ENCODE measurements at places on chromosomes 3 and 15.

DNA sequence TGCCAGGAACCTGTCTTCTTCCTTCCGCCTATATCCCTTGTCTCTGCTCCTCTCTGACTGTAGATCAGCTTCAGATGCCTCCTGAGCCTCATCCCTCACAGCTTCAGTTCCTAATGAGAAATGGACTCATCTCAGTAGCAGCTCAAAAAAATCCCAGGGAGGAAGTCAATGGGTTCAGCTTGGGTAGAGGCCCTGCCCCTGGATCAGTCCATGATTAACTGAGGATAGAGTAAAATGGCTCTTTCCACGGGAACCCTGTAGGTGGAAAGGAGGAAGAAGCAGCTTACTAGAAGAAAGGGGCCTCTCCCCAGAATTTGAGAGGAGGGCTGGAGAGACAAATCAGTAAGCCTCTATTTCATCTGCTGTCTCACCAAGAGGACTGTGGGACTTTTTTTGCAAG, 26.9 kb upstream of the HCN4 start:
- no peak for DNase-seq

DNA sequence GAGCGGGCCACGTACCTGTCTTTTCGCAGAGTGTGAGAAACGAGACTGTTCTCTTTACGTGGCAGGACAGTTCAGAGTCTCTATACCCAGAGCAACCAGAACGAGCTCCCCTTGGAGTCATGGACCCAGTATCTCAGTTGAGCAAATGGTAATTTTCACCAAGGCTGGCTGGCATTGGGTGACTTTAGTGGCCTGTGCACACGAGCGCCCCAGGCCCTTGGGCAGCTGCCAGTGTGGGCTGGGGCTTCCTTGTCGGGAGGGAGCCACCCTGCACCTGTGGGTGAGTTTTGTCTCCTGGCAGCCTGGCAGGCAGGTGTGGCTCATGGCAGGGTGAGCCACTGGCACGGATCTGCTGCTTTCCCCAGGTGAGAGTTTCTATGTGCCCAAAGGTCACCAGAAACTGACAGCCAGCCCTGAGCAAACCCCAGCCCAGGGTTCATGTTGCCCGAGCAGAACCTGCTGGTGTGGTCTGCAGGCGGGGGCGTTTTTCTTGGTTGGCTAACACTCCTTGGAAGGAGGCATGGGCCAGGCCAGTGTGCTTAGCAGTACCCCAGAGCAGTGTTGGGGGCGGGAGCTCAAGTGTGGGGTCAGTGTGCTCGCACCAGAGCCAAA, 135.0 kb downstream of the TJP1 start:
- no peak for DNase-seq

DNA sequence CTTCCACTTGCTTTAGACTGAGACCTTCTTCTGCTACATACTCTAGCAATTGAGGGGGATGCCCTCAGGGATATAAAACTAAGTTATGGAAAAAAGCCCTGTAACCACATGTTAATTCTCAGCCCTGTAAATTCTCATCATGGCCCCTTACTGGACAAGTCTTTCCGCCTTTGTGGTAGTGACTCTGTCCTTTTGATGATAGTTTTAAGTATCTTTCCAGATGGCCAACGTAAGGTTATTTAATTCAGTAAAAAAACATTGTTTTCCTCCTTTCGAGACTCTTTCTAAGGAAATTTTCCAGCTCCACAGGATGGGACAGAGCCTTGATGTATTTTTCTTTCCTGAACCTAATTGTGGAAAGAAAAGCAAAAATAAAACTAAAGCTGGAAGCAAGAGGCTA, 25.3 kb upstream of the TM4SF4 start:
- no peak for DNase-seq

DNA sequence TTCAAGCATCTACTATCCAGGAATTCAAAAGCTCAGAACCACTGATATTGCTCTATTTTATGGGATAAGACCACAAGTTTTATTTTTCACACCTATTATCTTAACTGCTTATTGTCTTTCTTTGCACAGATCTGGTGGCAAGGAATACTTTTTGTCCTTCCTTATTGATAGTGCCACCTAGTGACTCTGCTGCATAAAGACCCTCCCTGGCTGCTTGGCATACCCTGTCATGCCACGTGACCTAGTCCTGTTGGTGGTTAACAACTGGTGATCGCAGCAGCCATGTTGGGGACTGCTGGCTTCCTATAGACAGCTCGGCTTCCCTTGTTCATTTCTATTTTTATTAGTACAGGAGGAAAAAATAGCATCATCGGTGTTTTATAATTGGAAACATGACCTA, 236.3 kb downstream of the MEX3B start:
- peak; percentile 46 for DNase-seq

- DNase-seq, result no peak
Observed at GRCh38 chr3:13078163-13078905, 5.1 kb upstream of the IQSEC1 start.
